Fibroblast of skin of right biceps (primary cell): ENCODE measurements at places on chromosomes 4 and X.
A peak's percentile ranks its signal among the peaks of the same experiment; 100 is the strongest.

- DNase-seq = no peak
These were observed 32.4 kb upstream of the TMEM131L start for GRCh38 chr4:153433754-153434105.

DNA sequence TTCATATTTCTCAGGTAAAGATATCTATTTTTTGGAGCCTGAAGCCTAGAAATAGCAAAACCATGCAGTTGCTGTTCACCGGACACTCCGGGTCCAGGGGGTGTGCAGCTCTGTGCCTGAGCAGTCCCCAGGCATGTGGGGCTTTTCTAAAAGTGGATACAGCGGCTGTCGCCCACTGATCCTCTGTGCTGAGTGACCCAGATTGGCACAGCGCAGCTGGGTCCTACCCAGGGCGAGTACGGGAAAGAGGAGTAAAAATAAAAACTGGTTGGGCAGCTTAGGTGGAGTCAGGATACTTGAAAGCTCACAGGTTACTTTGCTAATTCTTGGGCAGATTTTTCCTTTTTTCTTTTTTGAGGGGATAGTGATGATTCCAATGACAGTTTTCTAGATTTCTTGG, 118.8 kb downstream of the UCHL1 start:
- no peak for DNase-seq

- DNase-seq = no peak
These were observed 82.5 kb upstream of the STX18 start for GRCh38 chr4:4624276-4624897.

DNA sequence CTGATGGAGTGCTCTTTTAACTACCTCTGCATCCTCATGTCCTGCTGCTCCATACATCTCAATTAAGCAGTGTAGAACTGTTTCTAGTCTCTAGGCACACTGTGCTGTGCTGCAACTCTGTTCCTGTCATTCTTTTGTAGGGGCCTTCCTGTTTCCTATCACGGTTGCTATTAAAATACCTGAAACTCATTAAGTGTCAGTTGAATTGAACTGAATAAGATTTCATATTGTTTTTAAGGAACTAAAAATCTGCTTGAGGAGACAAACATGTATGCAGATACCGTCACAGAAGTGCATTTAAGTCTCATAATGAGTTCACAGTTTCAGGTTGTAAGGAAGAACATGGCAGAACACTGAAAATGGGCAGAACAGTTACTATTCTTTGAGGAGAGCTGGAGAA, 170.1 kb downstream of the LARP7 start:
- DNase-seq = no peak

GRCh38 chr4:17704020-17704650, 77.3 kb downstream of the FAM184B start:
- no peak for DNase-seq

DNA sequence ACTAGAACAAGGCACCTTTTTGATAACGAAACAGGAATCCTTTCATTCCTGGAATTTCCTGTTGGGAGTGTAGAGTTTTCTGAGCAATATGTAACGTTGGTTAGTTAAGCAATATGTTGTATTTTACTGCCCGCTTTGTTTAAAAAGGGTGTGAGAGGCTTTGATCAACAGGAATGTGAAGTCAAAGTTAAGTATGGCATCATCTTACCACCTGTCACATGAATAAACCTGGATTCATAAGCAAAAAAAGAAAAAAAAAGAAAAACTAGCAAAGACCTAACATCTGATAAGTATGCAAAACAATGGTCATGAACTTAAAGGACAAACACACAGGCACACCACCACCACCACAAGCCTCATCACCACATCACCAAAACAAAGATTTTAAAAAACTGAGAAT, 7.1 kb upstream of the CXCL5 start:
- no peak for DNase-seq

GRCh38 chr4:38163216-38164006, 203.2 kb downstream of the PTTG2 start:
- peak; percentile 69 for DNase-seq

DNA sequence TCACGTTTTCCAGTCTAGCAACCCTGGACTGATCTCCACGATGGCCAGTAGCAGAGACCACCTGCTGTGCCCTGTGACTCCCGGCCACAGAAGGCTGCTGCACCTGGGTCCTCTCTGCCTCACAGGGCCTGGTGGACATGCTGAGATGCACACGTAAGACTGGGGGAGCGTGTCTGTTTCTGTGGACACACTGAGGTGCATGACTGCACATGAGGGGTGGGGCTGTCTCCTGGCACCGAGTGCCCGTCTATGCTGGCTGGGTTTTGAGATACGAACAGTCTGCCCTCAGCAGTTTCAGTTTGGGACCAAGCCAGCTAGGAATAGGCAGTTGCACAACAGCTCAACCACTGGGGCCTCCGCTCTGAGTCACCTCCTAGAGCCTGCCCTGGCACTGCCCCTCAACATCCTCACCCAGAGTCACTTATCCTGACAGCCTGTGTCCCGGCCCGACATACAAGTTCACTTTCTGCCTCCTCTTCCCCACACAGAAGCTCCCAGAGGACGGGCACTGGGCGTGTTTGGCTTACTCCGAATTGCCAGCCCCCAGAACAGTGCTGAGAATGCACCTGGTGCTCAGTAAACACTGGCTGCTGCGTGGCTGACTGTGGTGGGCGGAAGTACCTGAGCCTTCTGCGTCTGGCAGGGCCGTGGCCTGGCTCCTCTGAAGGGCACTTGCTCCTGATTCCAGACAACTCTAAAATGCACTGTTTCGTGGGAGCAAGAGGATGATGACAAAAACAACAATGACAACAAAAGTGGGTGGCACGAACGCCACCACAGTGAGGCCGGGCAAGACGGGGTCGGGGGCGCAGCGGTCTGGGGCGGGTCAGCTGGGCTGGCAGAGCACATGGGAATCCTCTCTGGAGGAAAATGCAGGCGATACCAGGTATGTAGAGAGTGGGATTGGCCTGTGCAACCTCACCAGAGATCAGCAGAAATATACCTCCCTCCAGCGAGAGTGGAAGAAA, 30.9 kb downstream of the RNF212 start:
- DNase-seq = peak; percentile 43

DNA sequence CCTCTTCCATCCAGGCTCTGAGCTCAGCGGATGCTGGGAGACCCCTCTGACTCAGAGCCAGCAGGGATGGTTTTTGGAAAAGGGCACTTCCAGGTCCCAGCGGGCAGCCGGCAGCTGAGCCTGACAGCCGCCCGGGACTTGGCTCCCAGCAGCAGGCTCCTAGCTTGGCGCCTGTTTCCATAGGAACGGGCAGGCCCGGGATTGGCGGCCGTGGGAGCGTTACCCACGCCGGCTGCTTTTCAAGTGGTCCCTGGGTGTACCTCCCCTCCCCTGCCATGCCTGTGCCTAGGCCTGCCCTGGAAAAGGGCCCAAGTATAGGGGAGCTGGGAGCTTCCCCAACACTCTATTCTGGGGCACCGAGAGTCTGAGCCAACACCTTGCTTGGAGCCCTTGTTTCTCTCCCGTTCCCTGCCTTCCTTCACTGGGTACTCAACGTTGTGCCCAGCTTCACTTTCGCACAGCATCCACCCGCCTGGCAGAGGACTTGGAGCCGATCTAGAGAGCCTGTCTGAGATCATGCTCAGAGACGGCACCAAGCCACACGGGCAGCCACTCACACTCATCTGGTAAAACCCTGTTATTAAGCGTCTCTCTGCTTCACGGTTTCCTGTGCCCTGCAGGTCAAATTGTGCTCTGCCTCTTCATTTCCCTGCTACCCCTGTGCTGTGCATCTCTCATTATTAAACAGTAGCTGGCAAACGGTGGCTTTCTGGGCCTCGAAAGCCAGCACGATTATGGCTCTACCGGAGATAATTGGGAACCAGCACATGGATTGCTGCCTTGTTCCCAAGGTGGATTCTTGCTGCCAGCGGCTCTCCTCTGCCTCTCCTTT, 521.5 kb downstream of the BCOR start:
- DNase-seq = no peak

- DNase-seq = peak; percentile 25
These were observed 17.3 kb downstream of the COQ2 start for GRCh38 chr4:83267121-83267829.

DNA sequence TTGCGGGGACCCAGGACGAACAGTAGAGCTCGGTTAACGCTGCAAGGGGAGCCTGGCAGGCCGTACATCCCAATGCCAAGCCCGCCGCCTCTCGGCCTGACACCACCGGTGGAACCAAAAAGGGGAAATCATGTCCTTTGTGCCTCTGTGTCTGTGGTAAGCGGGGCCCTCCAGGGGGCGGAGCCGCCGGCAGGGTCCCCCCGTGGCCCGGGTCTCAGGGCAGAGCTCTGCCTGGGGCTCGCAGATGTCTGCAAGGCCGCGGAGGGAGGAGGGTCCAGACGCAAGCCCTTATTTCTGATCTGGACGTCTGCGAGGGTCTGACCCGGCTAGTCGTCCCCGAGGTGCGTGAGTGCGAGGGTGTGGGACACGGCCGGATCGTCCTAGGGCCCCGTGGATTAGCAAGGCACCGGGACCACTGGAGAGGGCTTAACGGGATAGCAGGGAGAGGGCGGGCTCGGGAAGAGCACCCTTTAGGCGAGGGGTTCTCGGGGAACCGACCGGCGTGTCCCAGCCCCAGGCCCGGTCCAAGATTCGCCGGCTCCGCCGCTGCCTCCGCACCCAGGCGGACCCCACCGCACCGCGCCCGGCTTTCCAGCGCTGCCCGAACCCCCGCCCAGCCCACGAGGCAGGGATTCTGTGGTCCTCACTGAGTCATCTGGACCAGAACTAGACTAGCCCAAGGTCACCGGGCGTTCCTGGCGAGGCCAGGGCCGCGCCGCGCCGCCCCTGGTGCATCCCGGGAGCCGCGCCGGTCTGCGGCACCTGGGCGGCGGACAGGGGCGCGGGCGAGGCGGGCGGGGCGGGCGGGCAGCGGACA, 863 bp upstream of the FAM193A start:
- DNase-seq = peak; percentile 48

GRCh38 chrX:38861489-38861888, 60.2 kb downstream of the MID1IP1 start:
- DNase-seq = no peak

DNA sequence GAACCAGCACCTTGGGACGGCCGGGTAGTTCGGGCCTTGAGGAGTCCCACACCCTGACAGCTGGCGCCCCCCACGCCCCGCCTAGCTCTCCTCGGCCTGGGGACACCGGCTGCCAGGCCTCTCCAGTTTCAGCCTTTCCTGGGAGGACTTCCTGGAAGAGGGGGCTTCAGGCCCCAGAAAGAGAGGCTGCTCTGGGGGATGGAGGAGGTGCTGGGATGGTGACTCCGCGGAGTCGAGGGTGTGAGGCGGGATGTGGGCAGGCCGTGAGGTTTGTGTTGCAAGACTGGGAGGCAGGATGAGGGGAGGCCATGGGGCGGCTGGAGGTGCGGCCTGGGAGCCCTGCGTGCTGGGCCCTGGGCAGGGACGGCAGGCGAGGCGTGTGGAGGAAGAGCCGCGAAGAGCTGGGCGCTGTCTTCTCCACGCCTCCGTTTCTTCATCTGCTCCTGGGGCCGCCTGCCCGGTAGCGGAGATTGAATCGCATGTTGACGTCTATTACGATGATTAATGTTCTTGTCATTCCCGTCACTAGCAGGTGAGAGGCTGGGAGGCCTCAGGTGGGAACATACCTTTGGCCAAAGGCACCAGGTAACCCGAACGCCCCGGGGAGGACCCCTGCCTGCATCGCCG, 918 bp upstream of the FGFRL1 start:
- peak; percentile 78 for DNase-seq

DNA sequence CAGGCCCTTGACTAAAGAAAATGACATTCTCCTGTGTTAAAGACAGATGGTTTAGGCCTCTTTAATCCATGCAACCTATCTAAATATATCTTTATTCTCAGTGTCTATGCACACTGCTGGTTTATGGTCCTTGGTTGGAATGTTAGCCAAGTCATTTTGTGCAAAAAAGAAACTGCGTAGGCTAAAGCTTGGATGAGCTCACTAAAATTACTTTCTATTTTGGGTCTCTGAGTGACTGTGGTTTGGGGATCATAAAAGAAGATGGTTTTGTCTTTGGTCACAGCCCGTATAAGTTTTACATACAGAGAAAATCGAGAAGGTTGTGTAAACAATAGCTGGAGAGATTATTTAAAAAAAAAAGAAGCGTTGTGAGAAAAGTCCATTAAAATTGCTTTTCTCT, 443.6 kb downstream of the UBE2NL start:
- DNase-seq = peak; percentile 18

DNA sequence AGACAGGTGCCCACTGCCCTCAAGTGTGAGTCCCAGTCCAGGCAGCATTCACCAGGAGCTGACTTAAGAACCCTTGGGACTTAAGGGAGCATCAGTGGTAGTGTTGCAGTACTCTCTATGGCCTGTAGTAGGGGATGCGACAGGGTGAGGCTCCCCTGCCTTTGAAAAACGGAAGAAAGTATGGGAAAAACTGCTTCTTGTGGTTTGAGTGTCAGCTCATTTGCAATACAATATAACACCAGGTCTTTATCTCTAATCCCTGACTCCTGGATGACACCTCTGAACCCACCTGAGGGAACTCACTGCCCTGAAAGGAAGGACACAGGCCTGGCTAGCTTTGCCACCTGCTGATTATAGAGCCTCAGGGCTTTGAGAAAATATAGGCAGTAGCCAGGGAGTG, 176.0 kb downstream of the SMARCA1 start:
- no peak for DNase-seq

DNA sequence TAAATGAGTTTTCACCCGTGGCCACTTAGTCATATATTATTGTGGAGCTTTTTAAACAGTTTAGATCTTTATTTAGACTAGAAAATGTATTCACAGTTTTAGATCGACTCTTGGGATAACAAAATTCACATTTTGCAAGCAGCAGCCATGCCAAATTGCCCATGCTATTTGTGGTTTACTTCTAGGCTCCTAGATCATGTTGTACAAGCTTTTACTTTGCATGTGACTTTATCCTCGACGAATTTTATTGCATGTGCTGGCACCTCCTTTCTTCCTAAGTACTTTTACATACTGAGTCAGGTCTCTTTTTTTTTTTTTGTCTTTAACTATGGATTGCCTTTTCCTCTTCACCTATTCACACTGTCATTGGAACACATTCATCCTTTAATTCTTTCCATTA, 23.2 kb downstream of the BBS12 start:
- peak; percentile 41 for DNase-seq

DNA sequence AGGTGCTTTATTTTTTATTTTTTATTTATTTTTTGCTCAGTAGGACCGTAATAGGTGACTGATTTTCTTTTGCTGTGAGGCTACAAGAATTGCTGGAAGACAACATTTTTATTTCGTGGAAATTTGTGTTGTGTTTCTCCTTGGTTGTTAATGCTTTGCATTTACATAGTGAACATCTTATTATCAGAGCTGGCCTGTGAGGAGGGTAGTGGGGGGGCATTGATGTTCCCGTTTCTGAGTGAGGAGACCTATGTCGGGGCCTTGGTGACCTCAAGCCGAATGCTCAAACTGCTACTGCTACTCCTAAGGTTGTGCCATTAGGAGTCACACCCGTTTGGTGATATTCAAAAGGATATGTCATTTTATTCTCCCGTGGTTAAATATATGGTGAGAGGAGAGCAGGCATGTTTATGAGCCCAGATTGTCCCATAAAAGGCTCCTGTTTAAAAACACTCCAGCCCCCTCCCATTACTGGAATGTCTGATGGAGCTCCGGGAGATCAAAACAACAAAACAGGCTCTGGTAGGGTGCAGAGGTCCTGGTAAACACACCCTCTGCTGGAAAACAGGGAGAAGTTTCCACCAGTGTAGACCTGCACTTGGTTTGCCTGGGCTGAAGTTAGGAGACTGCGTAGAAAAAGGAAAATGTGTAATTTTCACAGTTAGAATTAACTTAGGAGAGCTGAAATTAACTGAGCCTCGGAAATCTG, 5.6 kb downstream of the PDGFRA start:
- DNase-seq = peak; percentile 26
